ENCODE measurements at places on chromosomes 7 and 10.
A peak's percentile ranks its signal among the peaks of the same experiment; 100 is the strongest.

DNA sequence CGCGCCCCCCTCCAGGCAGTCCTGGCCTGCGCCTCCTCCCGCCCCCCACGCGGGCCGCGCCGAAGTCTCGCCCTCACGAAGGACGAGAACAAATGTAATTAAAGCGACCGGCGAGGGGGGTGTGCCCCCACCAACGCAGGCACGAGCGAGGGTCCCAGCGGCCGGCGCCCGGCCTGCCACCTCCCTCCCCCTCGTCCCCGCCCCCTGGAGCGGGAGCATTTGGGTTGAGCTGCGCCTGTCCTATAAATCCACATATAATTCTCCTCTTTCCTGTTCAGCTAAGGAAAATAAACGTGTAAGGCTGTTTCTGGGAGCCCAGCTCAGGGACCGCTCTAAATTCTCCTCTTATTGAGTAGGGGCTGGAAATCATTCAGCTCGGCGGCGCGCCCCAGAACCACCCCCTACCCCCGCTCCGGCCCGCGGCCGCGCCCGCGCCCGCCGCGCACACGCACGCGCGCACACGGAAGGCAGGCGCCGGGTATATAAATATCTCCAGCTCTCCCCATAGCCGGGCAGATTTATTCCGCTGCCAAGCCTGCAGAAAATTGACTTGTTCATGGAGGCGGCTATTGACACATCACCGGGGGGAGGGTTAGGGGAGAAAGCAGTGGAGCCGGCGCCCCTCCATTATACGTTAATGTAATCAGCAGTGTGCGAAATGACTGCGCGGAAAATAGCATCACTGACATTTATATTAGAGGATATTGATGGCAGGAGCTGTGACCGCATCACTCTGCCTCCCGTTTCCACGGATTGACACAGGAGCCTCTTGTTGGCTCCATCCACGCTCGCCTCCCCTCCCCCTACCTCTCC lies 61.6 kb upstream of the BTRC start:
- DNase-seq = peak; percentile 61

DNA sequence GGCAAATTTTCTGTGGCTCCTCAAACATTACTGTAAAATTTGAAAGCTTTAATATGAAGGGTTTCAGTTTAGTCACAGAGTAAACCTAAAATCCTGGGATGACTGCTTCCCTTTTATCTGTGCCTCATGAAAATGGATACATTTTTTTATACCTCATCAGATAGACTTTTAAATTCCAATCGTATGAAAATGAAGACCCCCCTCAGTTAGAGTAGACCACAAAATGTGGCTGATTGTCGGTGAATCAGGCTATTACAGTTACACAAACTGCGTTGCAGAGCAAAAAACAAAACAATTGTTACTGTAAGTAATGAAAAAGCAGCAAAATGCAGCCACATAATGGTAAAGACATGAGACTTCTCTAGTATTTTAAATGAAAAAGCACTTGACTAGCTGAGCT lies 296.2 kb downstream of the CNTNAP2 start:
- DNase-seq = no peak

DNA sequence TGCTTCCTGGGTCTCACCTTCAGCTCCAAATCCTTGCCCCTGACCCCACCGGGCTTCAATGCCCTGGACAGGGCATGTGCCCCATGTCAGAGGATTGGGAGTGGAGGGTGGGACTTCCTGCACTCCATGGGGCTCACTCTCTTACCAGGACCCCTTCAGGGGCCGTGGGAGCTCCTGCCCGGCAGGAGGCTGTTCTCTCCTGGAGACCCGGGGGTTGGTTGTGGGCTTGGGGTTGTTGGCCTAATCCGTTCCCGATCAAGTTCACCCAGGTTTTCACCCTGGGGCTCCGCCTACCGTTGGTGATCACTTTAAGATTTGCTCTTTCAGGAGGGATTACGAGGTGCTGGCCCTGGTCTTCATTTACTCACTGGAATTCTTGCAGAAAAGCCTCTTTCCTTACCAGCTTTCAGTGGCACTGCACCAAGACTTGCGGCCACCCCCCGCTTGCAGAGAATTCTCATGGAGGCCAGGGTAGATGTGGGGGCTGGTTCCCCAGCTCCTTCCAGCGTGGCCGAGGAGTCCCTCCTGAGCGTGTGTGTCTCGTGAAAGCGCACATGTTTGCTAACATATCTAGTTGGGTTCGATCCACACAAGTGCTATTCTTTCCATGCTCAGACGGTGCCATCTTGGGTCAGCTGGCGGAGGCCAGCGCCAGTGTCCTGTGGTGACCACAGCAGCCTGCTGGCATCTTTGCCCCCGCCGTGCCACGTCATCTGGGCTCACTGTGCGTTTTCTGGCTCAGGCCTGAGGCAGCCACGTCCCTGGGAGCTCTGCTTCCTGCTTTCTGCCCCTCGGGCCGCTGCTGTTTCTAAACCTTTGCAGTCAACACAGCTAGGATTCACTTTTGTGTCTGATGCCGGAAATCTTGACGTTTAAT lies 15.6 kb downstream of the PWWP2B start:
- DNase-seq = no peak

DNA sequence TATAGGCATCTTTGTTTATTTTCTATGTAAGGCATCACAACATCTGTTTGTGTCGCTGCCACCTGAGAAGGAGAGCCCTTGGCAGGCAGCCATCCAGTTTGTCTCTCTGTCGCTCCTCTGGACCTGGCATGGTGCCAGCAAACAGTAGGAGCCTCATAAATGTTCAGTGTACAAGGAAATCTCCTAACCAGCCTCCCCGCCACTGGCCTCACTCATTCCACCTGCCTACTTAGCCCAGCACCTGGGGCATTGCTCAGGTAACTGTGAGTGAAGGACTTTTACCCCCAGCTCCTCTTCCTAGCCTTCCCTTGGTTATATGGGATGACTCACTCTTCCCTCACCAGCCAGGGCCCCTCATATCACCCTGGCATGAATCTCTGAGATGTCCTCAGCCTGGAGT lies 61.7 kb upstream of the NPTX2 start:
- DNase-seq = no peak

DNA sequence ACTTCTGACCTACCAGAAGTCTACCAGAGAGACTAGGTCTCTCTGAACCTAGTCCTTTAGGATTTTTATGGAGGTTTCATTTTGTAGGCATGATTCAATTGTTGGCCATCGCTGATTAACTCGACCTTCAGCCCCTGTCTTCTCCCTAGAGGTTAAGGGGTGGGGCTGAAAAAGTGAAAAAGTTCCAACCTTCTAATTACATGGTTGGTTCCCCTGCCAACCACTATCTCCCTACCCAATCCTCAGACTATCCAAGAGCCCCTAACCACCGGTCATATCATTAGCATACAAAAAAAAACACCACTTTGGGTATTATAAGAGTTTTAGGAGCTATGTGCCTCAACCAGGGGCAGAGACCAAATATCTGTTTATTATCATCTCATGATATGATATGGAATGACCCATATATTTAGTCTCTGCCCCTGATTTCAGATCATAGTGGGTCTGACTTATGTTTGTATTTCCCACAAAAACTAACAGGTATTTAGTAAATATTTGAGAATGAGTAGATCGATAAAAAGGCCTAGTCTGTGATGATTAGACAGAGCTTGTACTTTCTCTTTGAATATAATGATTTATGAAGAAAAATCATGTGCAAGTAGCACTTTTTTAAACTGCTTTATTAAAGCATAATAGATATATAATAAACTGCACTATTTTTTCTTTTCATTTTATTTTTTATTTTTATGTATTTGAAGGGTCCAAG lies 35.8 kb downstream of the DNAJC9 start:
- DNase-seq = no peak

GRCh38 chr10:25441270-25441669 lies 266.5 kb downstream of the GPR158 start:
- no peak for DNase-seq

GRCh38 chr10:67115972-67116371 lies 190.1 kb downstream of the LRRTM3 start:
- DNase-seq = no peak

DNA sequence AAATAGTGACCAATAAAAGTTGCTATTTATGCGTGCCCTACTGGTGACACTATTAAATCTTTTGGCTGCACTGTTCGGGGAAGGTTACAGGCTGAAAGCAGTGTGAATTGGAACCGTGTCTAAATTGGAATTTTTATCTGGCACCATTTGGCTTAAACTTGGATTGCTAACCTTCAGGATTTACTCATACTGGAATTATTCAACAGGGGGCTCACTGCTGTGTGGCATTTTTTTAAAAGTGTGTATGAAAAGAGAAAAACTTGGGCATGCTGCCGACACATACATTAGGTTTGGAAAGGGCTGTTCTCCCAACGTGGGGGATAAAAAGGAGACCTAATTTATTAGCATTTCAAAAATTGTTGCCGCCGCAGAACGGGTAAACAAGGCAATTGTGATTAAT lies 537.9 kb upstream of the MGMT start:
- DNase-seq = no peak

GRCh38 chr7:104956753-104957450 lies 57.1 kb upstream of the KMT2E start:
- DNase-seq = no peak

DNA sequence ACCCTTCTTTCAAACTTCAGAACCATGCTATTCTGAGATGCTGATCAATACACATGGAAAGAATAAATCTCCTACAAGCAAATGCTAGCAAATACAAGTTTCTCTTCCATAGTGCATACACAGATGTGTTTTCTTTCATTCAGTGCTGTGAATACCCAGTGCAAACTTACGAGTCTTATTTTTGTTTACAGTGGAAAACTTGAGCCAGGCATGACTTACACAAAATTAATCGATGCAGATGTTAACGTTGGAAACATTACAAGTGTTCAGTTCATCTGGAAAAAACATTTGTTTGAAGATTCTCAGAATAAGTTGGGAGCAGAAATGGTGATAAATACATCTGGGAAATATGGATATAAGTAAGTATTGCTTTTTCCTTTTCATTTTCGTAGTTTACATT lies 48.8 kb downstream of the PNLIPRP3 start:
- no peak for DNase-seq

DNA sequence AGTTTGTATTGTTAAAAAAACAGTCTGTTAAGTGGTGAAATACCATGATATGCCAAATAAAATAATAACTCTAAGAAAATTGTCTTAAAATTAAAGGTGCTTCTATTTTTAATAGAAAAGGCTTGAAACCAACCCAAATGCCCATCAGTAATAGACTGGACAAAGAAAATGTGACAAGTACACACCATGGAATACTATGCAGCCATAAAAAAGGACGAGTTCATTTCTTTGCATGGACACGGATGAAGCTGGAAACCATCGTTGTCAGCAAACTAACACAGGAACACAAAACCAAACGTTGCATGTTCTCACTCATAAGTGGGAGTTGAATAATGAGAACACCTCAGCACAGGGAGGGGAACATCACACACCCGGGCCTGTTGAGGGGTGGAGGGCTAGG lies 7.1 kb downstream of the CNTNAP2 start:
- DNase-seq = no peak

GRCh38 chr10:31479752-31480151 lies 160.7 kb downstream of the ZEB1 start:
- DNase-seq = no peak

GRCh38 chr7:97078023-97078969 lies 39.2 kb upstream of the SDHAF3 start:
- DNase-seq = no peak

DNA sequence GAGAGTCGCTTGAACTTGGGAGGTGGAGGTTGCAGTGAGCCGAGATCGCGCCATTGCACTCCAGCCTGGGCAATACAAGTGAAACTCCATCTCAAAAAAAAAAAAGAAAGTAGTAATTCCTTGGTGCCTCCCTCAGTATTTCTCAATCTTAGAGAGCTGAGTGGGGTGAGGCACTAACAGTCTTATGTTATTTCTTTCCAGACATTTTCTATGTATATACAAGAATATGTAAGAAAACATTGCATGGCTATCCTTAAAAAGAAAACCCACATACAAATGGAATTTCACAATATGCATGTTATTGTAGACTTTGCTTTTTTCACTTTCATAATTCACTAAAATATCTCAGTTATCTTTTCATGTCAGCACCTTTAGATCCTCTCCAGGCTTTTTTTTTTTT lies 13.6 kb upstream of the SLF2 start:
- DNase-seq = no peak

- DNase-seq = no peak
Observed at GRCh38 chr7:95845007-95845406, 72.7 kb downstream of the DYNC1I1 start.

DNA sequence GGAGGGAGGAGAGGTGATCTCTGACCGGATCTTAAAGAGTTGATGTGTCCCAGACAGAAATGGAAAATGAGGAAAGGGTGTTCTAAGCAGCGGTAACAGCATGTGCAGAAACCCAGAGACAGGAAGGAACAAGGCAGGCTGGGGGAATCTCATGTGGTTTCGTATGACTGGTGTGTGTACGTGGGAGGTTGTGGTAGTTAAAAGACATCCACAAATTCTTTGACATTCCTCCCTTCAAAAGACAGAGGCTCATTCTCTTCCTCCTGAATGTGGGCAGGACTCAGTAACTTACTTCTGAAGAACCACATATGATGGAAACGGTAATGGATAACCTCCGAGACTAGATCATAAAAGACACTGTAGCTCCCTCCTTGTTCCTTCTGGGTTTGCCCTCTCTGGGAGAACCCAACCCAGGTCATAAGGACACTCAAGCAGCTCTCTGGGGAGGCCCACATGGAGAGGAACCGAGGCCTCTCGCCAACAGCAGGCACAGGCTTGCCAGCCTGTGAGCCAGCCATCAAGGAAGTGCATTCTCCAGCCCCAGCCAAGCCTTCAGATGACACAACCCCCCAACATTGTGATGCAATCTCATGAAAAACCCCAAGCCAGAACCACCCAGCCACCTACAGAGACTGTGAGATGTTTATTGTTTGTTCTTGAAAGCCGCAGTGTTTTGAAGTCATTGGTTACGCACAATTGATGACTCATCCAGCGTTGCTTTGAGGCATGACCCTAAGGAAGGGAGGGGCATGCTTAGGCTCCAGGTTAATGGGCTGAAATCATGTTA lies 116.0 kb downstream of the SLIT1 start:
- no peak for DNase-seq

DNA sequence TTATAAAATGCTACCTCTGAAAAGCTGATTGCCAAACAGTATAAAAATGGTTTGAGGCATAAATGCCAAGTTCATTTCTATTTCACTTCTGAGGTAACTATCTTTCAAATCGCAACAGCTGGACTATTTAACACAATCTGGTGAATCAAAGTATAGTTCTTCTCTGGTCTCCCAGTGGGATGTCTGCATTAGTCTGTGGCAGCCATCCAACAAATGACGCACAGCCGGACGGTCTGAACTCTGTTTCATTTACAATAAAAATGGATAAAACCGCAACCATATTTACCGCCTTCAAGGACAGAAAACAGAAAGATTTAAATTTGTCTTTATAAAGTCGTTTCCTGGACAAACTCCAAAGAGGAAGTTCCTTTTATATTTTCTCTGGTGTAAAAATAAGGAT lies 41.9 kb downstream of the ENO4 start:
- no peak for DNase-seq

DNA sequence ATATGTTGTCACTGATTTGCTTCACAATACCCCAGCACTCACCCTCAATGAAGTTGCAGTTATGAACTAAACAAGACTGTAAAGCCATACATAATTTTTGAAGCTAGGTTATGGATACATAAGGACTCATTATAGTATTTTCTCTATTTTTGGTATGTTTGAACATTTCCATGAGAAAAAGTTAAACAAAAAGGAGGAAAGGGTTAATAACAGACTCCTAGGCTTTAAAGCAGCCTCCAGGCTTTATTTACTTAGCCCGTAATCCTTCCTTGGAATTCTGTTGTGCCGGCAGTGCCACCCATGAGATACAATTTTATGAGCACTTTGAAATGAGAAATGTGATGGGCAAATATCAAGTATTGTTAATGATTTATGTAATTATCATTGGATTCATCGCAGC lies 2.1 kb upstream of the DENND11 start:
- no peak for DNase-seq

Data from nephron progenitor cell (in vitro differentiated cells).